ENCODE measurements at places on chromosomes 12 and 14. TPM values are rescaled to one million over a fixed set of nuclear protein-coding genes. Genes with fewer than 3 reads are reported as not detected.

DNA sequence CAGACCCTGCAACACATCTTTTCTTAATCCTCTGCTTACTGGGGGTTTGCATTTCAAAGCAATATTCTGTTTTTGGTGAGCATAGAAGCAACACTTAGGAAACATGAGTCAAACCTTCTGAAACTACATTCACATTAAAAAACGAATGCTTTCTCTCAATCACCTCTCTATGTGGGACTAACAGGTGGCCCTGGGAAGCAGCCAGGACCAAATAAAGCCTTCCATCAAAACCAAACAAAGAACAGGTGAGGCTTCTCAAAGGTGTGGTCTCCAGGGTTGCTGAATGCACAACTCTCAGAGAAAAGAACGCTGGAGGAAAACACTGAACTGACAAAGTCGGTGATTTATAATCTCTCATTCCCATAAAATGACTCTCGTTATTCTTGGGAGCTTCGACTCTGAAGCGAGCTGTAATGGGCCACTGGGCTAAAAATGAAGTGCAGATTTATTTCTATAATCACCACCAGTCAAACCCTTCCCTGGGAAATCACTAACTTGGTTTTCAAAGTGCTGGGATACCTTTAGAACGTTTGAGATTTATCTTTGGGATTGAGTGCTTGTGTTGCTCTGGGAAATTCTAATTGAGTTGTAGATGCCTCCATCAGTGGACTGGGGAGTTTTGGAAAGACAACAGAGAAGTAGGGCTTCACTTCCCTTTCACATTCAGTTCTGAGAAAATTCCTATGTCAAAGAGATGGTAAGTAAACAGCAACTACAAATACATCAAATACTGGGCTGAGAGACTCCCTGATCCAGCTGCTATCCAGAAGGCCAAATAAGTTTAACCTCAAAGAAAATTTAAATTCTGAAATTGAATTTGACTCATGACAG is 262.0 kb upstream of the TMPO start:
- DNase-seq, result no peak

DNA sequence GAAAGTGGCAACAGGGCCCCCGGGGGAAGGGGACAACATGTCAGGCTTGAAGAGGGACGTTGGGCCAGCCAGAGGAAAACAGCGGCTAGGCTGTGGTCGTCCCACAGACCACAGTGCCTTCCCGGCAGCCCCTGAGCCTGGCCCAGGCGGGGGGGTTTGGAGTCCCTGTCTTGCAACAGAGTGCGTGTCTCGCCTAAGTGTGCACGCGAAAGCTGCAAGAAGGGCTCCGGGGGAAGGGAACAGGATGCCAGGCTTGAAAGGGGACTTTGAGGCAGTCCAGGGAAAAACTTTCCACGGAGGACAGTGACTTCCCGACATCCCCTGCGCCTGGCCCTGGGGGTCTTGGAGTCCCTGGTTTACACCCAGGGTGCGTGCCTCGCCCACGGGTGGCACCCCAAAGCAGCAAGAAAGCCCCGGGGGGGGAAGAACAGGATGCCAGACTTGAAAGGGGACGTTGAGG is 157.5 kb upstream of the ALG10B start:
- no peak for DNase-seq

DNA sequence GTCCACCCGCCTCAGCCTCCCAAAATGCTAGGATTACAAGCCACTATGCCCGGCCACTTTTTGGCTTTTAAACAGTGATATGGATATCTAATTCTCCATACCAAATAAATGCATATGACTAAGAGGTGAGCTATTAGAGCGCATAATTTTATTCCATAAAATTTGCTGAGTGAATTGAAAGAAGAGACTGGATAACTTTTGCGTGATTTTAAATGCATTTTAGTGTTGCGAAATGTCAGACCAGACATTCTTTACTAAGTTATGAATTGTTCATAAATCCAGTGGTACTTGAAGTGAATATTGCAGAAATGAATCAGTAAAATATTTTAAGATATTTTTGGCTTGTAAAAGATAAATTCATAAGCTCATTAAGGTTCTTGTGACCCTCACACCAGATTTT is 50.9 kb upstream of the DIP2B start:
- DNase-seq, result no peak

- DNase-seq, result no peak
These were observed 229.9 kb downstream of the AKAP6 start for GRCh38 chr14:32559048-32559447.

- no peak for DNase-seq
These were observed 193.6 kb upstream of the GARIN6 start for GRCh38 chr12:99453836-99454538.

GRCh38 chr14:80787876-80788275 is 153.7 kb downstream of the CEP128 start:
- no peak for DNase-seq

The SLC17A8 gene
- total RNA-seq, result 0.25 TPM

The HIF1A gene
- 145 TPM for total RNA-seq

The IL31 gene
- total RNA-seq, result not detected

All from glutamatergic neuron (in vitro differentiated cells).